ENCODE measurements at places on chromosomes 2 and 18.

GRCh38 chr2:208783184-208783583, 376.6 kb downstream of the PTH2R start:
- DNase-seq: no peak

DNA sequence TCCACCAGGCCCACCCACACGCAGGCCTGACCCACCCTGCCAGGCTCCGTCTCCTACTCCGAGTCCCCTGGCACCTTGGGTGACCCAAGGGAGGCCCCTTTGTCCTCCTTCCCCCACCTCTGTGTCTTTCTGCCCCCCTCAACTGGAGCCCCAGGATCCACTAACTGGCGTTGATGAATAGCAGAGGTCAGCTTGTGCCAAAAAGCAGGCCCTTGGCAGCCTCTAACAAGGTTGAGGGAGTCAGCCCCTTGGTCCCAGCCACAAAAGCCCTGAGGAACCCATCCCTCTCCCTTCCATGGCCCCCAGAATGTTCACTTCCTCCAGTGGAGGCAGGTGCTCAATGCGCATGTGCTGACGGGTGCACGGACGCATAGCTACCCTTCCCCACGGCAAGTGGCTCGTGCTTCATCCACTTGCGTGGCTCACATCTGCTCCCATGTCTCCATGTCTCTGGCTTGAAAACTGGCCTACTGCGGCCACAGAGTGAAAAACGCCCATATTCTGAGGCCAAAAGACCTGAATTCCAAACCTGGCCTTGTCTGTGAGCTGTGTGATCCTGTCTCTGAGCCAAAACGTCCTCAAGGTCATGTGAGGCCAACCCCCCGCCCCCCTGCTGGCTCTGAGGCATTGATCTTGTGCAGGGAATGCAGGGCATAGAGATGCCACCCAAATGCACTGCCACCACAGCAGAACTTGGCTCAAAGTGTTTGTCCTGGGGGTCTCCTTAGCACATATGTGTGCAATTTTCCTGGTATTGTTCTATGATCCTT, 19.0 kb upstream of the PTMA start:
- no peak for DNase-seq

DNA sequence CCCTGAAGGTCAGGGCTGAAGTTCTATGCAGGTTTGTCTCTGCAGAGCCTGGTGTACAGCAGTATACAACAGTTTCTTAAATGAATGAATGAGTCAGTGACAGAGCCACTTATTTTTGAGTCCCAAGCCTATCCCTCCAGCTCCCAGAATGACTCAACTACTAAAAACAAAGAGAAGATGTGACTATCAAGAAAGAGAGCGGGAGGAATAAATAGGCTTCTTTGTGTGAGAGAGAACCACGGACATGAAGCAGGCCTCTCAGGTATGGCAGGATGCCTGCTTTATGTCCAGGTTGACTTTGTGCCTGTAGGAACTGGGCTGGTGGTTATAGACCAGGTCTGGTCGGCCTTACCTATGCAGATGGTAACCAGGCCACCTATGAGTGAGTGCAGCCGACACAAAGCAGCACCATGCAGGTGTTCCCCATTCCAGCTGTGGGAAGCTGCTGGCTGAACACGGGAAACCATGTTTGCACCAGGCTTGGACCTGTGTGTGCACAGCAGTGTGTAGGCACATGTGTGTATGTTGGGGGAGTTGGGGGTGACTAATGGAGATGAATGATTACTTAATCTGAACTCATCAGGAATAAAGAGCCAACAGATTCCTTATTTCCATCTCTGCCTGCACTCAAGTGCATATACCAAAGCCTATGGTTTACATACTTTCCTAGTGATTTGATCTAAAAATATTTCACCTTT, 171.0 kb downstream of the OSR1 start:
- no peak for DNase-seq

DNA sequence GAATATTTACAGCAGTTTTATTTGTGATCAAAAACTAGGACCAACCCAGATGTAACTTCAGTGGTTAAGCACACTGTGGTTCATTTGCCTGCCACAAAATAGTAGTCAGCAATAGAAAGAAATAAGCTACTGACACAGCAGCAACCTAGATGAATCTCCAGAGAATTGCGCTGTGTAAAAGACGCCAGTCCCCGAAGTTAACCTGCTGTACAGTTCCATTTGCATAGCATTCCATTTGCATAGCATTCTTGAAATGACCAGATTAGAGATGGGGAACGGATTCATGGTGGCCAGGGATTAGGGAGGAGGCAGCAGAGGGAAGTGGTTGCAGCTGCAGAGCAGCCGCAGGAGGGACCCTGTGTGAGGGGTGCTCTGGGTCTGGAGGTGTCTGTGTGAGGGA, 39.3 kb upstream of the NFATC1 start:
- DNase-seq: no peak

DNA sequence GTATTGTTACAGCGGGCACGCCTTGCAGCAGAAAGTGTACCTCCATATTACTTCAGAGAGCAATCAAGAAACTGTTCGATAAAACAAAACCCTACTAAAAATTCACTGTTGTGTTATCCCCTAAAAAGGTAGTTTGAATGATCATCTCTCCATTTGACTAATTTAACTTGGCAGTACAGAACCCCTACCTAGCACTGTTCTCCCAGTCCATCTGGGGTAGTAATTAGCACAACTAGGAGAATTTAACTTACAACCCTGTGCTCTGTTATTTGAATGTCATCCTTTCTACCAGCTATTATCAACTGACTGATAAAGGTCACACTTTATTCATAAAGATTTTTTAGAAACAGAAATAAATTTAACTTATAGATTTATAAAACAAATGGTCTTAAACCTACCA, 121.2 kb downstream of the EPB41L3 start:
- no peak for DNase-seq

DNA sequence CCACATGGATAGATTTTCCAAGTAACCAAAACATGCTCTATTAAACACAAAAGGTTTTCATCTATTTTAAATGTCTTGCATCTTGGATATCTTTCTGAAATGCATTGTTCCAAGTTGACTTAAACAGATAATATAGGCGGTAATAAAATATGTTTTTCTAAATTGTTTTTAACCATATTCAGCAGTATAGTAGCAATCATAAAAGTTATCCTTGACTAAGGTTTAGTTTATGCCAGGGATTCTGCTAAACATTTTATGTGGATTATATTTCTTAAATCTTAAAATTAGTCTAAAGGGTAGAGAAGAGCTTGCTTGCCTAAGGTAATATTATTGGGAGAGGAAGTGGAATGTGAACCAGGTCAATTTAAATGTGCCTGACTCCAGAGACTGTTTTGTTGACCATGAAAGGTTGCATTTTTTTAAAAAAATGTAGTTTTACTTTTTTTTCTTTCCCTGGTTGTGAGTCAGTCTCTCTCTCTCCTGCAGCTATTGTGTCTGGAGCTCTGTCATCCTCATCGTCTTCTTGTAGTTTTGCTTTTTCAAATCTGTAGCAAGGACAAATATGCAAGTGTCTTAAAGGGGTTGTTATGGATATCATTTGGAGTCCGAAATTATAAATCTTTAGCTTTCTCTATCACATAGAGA, 309.1 kb upstream of the COL3A1 start:
- DNase-seq: no peak

DNA sequence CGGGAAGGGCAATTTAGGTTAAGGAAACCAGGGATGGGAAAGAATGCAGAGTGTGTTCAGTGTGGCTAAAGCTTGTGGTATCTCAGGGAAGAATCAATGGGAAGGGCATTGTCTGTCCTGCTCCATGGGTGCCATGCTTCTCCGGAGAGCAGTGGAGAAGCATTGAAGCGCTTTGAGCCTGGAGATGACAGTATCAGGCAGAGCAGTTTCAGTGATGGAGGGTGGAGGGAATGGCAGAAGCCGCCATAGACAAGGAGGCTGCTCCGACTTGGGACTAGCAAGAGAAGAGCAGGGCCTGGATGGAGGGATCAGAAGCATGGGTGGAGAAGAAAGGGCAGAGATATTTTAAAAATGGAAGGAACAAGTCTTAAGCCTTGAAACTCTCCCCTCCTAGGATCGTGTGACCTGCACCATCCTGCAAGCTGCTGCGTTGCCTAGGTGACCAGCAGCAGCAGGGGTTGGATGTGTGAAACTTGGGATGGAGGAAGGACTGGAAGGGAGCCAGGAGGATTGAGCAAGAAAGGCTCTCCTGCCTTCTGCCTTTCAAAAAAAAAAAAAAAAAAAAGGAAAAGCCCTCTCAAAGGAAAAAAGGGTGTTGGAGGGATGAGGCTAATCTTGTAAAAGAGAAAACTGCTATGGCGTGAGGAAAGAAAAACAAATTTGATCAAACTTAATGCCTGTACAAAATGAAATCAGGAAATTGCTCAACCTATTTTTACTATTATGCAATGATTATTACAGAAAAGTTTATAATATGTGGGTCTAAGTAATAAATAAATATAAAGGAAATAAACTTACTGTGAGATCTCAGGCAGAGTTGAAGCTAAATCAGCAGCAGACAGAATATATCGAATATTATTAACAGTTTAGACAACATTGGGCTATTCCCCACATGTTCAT, 493.8 kb upstream of the NRP2 start:
- peak; percentile 13 for DNase-seq

GRCh38 chr18:56139372-56139771, 499.0 kb downstream of the TXNL1 start:
- DNase-seq: no peak

DNA sequence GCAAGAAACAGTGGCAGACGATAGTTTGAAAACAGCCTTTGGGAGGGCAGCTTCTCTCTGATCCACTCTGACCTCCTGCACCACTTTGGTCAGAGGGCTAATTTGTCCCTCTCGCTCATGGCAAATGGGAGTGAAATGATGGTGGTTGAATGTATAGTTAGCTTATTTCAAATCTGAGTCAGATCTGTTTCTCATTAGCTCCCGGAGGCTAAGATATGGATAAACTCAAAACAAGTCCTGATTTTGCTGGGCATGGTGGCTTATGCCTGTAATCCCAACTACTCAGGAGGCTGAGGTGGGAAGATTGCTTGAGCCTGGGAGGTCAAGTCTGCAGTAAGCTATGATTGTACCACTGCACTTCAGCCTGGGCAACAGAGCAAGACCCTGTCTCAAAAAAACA, 145.0 kb downstream of the ALK start:
- DNase-seq: no peak

DNA sequence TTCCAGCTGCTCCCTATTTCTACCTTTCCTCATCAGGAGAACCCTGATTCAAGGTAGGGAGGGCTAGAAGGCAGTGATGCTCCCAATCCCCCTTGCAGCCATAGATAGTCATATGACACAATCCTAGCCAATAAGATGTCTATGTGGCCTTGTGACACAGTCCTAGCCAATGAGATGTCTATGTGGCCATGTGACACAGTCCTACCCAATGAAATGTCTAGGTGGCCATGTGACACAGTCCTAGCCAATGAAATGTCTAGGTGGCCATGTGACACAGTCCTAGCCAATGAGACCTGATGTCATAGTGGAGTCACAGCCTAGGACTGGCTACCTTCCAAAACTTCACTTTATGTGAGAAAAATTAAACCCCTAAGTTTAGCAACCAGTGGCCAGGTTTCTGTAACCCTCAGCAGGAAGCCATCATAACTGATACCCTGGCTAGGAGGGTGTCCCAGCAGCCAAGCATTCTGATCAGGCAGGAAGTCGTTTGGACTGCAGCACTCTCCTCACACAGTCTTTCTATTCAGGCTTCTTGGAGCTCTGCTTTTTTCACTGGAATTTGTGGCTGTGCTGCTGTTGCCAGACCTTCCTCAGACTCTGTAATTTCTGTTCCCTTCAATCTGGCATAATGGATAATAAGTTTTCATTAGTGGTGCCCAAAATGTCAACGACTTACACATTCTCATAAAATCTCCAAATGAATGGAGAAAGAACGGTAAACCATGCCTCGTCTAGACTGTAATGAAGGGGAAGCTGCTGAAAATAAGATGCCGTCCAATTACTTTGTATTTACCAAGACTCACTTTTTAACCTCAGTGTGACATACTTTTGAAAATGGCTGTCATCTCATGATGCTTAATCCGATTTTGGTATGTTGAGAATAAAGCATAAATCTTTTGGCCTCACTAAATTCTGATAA, 165.0 kb upstream of the NCKAP5 start:
- no peak for DNase-seq

DNA sequence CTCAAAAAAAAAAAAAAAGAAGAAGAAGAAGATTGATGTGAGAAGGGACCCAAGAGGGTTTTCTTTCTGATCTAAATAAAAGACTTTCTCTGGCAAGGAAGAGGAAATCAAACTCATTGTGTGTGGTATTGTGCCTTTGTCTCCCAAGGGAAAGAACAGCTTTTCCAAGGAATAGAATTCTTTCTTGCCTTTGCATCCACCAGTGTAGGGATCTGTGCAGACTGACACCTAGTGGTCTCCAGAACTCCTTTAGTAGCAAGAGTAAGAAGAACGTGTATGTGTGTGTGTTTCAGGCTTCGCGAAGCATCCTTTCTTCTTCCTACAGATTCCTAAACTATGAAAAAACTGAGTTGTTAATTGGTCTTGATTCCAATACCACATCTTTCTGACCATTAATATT, 33.5 kb upstream of the CRIM1 start:
- DNase-seq: no peak

DNA sequence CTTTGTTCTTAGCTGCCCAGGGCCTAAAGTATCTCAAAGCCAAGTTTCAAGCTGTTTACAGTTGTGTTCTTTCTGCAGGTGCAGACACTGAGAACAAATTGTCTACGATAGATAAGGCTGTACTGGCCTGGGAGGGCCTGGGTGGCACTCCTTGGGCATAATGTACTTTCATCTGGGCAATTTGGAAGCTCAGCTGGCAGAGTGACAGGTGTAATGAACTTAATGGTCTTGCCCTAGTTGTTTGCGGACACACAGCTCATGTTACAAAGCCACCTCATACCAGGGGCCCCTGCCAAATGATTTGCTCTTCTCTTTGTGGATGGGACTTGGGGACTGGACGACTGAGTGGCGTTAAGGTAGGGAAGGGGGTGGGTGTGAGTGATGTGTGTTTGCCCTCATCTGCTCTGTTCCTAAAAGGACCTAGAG, 4.3 kb downstream of the LDLRAD4 start:
- DNase-seq: no peak

DNA sequence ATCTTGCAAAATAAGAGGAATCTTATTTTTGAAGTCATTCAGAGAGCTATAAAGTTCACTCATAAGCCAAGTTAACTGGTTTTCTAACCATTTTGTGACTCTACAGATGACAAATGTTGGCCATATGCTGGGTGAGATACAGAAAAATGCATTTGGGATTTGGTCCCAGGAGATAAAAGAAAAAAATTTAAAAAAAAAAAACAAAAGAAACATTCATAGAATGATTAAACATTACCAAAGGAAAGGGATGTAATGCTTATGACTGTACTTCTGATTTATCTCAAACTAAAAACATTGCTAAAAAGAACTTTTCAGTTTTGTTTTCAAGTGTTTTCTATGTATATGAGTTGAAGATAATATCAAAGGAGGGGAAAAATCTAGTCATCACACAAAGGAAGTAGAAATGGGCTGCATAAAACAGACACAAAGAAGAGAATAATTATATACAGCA, 43.1 kb downstream of the PELI1 start:
- DNase-seq: no peak

GRCh38 chr18:3262234-3263131, 550 bp downstream of the MYL12B start:
- no peak for DNase-seq

- DNase-seq: peak; percentile 54
Measured at GRCh38 chr2:219155054-219155644, 5.5 kb downstream of the NHEJ1 start.

GRCh38 chr2:222797261-222797660, 63.6 kb upstream of the ACSL3 start:
- no peak for DNase-seq

- no peak for DNase-seq
Measured at GRCh38 chr18:68448736-68449135, 266.2 kb downstream of the TMX3 start.

- no peak for DNase-seq
Measured at GRCh38 chr18:76932026-76932819, 109.9 kb downstream of the ZNF236 start.

Data from body of pancreas (tissue), 4 donors.